T follicular helper cell (primary cell): ENCODE measurements at places on chromosomes 16 and 17.
A peak's percentile ranks its signal among the peaks of the same experiment; 100 is the strongest.

- DNase-seq = no peak
These were observed 32.1 kb upstream of the IL17C start for GRCh38 chr16:88606148-88606757.

DNA sequence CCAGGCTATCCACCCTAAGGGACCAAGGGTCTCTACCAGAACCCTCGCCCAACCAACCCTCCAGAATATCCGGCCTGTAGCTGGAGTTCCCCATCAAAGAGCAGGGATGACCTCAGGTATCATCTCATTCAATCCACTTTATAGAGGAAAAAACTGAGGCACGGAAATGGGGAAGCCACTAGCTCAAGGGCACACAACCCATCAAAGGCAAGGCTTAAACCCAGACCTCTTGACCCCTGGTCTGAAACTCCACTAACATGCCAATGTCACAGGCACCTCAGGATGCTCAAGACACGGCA is 1.6 kb downstream of the TBC1D10B start:
- DNase-seq = no peak

DNA sequence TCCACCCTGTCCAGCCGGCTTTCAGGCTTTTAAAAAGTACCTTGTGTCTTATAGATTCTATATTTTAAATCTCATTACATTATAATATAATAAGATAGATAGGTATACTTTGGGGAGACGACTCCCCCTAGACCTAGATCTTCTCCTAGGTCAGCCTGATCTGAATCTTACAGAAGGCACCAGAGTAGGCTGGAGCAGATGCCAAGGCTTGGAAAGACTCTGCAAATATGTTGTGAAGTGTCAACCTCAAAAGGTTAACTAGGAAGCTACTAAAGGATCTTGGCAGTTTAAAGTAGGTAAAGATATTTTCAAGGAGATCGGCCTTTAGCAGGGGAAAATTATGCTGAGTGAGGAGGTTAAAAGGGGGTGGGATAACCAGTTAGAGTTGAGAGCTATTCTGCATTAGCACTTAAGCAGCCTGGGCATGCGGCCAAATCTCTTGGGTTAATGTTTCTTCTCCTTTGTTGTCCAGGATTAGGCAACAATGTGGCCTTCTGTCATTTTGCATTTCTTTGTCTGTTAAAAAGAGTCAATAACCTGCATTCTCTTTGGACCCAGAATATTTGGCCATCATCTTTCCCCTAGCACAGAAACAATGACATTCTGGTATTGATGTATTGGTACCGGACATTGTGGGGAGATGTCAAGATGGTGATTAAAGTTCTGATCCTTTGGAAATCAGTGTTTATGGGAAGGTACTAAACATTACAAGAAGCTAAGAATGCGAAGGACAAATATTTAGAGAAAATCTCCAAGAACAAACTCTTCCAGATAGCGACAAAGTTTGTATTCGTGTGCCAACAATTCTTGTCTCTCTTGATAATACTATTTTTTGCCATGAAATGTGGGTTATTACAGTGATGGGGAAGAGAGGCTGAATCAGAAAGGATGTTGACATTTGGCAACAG is 51.2 kb upstream of the DHX40 start:
- no peak for DNase-seq

DNA sequence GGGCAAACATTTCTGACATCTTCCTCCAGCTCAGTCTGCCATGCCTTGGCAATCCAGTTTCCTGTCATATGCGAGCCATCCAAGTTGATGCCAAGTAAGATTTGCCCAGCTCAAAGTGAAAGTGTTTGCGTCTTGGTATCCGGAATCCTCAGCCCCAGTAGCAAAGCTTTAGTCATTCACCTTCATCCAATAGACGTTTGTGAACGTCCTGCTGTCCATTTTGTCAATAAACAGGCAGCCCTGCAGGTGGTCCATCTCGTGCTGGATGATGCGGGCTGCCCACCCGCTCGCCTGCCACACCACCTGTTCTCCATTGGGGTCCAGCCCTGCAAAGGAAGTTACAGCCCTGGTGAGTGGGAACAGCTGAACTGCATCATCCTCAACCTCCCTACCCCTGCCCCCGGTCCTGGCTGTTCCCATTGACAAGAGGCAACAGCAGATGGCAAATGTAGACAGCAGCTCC is 1.5 kb downstream of the PDF start:
- DNase-seq = no peak

DNA sequence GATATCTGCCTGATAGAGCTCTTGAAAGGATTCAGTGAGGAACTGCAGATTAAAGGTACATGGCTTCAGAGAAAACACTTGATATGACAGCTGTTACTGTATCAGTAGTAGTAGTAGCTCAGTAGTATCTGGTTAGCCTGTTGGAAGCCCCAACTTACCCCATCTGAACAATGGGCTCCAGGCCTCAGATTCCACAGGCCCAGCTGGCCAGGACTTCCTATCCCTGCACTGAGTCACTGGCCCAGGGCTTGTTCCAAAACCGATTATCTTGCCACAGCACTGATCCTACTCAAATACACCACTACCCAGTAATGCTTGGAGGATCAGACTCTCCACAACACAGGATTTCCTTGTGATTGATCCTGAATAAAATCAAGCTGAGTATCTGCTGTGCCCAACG is 32.6 kb downstream of the DCUN1D3 start:
- DNase-seq = no peak

DNA sequence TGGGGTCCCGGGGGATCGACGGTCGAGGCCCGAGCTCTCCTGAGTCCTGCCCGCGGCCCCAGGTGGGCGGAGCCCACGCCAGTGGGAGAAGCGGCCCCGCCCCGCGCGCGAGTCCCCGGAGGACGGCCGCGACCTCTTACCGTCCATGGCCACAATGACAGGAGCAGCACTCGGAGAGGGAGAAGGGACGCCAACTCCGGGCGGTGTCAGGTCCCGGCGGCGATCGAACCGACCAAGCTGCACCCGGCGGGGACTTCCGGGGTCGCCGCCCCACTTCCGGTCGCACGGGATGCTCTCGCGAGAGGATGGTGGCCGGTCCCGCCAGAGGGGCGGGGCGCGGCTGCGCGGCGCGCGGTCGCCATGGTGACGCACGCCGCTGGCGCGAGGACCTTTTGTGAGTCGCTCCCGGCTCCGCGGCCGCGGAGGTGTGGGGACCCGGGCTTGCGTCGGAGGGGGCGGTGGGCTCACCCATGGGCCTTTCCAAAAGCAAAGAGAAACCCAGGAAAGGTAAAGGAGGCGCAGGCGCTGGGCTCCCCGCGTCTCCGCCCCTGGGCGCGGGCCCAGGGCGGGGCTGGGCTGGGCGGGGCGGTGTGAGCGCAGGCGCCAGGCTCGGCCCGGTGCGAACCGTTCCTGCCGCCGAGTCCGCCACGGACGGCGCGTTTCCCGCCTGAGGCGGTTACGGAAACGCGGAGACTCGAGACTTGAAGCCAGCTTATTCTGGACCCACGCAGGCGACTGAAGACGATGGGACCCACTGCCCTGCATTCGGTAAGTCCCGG is at the start of the genes CHMP1A and SPATA33:
CHMP1A (minus strand) TSS at position 267 of the 779 bp plus-strand sequence; CDS start at position 147, 120 bp downstream.
SPATA33 (plus strand) TSS at position 395 of the 779 bp plus-strand sequence; CDS start at position 471, 76 bp downstream.
- DNase-seq = peak; percentile 87

- DNase-seq = no peak
These were observed 27.5 kb downstream of the TRPV3 start for GRCh38 chr17:3529817-3530741.

GRCh38 chr16:55248494-55248893 is 75.5 kb upstream of the IRX6 start:
- no peak for DNase-seq

DNA sequence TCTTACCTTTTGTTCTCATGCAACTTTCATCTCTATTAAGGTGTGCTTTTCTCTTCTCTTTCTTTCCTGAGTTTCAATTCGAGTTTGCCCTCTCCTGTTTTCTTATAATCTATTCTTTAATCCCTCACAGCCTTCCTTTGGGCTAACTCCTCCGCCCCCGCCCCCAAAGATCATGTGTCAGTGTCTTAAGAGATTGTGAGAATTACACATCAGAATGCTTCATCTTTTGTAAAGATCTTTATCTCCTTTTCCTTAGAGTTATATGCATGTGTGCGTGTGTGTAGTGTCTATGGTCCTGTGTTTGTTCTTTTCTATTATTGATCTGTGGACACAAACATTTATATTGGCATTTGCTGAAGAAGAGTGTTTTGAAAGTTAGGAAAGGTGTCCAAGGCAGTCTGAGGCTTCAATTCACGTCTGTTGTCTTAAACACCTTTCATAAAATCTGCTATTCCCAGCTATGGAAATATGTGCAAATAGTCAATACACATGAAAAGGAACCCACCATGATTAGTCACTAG is 6.1 kb upstream of the ALDH3A2 start:
- DNase-seq = no peak

DNA sequence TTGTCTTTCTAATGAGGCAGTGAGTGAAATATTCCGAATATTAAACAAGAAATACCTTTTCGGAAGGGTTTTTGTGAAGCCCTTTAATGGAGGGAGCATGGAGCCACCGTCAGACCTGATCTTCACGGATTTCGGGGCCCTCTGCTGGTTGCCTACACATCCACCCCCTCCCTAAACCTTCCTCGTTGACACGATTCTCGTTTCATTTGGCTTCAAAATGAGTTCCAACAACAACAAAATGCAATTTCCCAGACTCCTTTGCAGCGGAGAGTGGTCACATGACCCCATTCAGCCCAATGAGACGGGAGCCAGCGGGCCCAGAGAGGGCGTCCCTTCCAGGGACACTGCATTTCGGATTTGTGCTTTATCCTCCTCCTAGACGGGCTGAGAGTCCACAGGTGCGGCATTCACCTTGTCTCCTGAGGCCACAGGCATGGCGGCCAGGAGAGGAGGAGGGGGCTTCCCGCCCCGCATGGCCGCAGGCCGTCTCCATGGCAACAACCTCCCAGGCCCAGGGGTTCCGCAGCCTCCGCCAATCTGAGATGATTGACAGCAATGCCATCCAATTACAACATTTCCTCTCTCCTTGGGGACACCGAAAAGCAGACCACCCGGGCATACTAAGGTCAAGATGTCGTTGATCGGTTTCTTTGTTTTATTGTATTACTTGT is 259.8 kb downstream of the C16orf95 start:
- no peak for DNase-seq

- DNase-seq = no peak
These were observed 229.3 kb downstream of the IRF8 start for GRCh38 chr16:86128246-86128645.

DNA sequence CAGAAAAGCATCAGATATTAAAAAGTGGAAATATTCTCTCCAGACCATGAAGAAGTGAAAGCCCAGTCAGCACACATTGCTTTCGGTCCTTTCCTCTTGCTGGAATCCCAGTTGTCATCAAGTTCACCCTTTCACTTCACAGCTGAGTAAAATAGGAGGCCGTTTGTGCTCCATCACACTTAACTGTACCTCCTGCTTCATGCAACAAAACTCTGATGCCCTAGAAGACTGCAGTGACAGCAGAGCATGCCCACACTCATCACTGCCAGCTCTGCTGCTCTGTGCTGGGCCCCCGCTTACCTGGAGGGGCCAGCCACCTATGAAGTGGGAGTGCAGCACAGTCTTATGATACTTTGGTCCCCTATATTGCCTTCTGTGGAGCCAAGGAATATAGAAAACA is 62.5 kb downstream of the N4BP1 start:
- DNase-seq = no peak

DNA sequence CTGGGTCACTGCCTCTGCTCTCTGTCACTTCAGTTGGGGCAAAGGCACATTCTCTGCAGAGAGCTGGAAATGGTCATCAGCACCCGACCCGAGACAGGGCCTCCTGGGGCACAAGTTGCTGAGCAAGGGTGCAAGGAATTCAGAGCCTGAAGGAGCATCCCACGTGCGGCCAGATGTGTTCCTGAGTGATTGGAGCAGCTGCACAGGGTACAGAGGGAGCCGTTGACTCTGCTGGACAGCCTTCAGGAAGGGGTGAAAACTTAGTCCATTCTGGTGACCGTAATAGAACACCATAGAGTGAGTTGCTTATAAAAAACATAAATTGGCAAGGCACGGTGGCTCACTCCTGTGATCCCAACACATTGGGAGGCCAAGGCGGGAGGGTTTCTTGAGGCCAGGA is 106.8 kb downstream of the CCDC182 start:
- no peak for DNase-seq

- no peak for DNase-seq
These were observed 9.2 kb downstream of the TBKBP1 start for GRCh38 chr17:47703191-47703591.

- DNase-seq = peak; percentile 60
These were observed 29.3 kb downstream of the MXRA7 start for GRCh38 chr17:76681222-76682137.

GRCh38 chr16:65463652-65464260 is 341.9 kb upstream of the CDH11 start:
- no peak for DNase-seq

GRCh38 chr17:41520821-41521521 is 2.3 kb upstream of the KRT15 start:
- DNase-seq = no peak

DNA sequence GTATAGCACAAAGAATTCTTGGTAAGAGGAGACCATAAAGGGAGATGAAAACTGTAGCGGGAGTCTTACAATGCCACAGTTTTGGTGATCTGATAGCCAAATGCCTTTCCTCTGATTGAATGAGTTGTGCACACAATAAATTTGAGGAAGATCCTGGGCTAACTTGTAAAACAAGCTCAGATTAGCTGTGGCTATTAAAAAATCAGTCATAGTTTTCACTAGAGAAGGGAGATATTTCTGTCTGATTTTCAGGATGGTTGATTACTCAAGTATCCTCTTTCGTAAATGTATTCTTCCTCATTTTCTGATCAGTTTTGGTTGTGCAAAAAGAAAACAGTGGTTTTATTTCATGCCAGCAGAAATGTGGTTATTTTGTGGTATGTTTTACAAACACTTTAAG is 9.1 kb upstream of the METTL9 start:
- DNase-seq = no peak

DNA sequence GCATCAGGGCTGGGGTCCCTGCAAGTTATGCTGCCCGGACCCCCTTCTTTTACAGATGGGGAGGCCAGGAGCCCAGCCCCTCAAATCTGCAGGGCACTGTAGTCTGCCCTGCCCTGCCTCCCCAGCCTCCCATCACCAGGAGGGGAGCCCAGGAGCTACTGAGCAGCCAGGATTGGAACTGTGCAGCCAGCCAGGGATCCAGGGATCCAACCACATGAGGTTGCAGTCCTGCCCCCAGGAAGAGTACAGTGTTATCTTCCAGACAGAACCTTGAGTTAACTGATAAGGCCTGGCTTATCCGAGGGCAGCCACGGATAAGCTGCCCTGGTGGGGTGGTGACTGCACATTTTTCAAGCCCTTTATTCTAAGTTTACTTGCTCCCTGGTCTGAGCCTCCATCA is 11.4 kb upstream of the NDRG4 start:
- no peak for DNase-seq

GRCh38 chr17:7634384-7634783 is 4.4 kb downstream of the SHBG start:
- DNase-seq = no peak

GRCh38 chr16:85731179-85731578 is 19.7 kb downstream of the C16orf74 start:
- DNase-seq = no peak
